ENCODE measurements at places on chromosomes 12 and 14. TPM values are rescaled to one million over a fixed set of nuclear protein-coding genes. Genes with fewer than 3 reads are reported as not detected.

TSHR gene
- total RNA-seq, result not detected

CISTR gene
- not detected for total RNA-seq

- DNase-seq, result no peak
These were observed 54.0 kb downstream of the BCAT1 start for GRCh38 chr12:24894879-24895278.

- no peak for DNase-seq
These were observed 305.5 kb upstream of the FKBP4 start for GRCh38 chr12:2489275-2489674.

GRCh38 chr12:123931686-123932321 lies 40.8 kb downstream of the CCDC92 start:
- no peak for DNase-seq

GRCh38 chr14:95267306-95267705 lies 52.4 kb downstream of the CLMN start:
- DNase-seq, result no peak

DNA sequence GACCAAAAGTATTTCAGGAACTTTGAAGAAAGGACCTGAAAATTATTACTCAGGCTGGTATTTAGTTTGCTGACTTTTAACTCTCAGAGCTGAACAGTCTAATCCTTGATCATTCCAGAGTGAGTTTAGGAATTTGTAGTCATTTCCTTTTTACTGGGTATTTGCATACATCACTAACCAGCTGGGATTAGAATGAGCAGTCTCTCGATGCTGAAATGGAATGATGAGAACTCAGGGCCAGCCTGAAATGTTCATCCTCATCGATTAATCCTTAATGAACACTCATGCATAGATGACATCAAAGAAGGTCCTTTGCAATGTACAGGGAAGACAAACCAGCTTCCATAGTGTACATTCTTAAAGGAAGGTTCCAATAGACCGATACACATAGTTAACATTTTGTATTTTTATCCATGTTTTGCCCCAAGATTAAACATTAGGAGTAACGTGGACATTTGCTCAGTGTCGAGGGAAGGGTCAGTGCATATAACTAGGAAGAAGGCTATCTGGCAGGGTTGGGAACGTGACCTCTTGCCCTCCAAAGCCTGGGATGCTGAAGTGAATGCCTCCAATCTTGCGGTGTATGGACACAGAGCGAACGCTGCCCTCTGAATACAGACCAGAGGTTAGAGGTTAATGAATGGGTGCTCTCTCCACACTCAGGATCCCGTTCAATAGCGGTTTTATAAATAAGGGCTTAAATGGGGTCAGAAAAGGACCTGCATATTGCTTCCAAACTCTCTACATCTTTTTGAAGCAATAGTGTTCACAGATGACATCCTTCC lies 14.5 kb downstream of the FBXL14 start:
- DNase-seq, result no peak

GRCh38 chr12:46786774-46787173 lies 39.0 kb downstream of the SLC38A4 start:
- DNase-seq, result no peak

ANO2 gene
- 3.3 TPM for total RNA-seq

CELA1 gene
- not detected for total RNA-seq

GRCh38 chr12:800401-800800 lies 48.0 kb downstream of the WNK1 start:
- DNase-seq, result no peak

DNA sequence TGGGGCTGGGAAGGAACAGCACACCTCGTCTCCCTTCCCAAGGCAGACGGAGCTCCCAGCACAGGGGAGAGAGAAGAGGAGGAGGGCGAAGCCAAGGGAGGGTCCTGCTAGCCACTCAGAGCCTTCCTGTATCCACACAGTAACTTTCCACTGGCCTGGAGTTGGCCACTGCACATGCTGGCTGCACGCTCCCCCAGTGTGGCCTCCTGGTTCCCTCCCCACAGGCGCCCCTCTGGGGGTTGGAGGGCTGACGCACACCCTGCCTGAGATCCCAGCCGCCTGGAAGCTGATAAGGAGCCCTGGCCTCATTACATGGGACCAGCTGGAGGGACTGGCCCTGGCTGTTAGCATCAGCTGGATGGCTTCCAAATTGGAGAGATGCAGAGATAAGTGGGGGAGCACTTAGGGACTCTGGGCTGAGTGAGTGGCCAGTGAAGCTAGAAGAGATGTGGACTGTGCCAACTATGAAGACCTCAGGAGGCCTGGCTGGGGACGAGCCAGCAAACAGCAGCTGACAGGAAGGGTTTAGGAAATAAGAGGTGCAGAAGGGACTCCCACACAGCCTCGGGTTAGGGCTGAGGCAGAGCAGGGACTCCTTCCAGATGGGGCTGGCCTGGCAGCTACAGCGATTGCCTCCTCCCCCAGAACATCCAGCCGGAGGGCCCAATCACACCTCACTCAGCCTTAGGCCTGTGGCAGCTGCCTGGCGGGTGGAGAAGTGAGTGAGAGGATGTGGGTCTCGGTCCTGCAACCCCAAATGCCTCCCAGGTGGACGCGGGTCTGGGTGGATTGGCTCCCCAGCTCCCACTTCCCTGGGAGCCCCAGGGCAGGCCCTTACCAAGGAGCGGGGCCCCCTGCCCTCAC lies 26.3 kb upstream of the BCDIN3D start:
- DNase-seq, result peak; percentile 96

GRCh38 chr12:116066381-116067230 lies 210.9 kb downstream of the MED13L start:
- no peak for DNase-seq

DNA sequence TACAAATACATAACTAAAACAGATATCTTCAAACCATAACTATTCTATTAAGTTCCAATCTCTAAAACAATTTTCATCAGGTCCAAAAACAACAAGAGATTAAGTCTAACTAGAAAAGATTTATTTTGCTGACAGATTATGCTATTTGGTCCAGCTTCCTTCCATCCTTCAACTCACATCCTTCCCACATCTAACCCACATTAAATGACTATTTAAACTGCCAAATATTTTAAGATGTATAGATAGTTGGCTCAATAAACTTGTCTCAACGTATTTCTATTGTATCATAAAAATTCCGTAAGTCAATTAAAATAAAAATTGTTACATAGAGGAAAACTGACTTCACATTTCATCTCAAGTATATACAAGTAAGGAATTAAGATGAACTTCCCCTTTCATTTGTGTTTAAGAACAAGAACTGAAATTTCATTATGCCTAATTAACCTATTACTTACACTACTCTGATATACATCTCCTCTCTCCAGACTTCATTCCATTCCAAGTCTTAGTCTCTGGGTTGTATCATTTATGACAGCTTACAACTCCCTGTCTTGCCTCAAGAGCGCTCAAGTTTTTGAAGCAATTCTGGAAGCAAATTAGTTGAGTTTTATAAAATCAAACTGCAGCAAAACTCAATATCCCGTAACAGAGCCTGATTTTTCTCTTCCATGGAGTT lies 25.4 kb downstream of the PAWR start:
- DNase-seq, result no peak

RPL6 gene
- total RNA-seq, result 1,742 TPM

NFATC4 gene
- 76.4 TPM for total RNA-seq

DNA sequence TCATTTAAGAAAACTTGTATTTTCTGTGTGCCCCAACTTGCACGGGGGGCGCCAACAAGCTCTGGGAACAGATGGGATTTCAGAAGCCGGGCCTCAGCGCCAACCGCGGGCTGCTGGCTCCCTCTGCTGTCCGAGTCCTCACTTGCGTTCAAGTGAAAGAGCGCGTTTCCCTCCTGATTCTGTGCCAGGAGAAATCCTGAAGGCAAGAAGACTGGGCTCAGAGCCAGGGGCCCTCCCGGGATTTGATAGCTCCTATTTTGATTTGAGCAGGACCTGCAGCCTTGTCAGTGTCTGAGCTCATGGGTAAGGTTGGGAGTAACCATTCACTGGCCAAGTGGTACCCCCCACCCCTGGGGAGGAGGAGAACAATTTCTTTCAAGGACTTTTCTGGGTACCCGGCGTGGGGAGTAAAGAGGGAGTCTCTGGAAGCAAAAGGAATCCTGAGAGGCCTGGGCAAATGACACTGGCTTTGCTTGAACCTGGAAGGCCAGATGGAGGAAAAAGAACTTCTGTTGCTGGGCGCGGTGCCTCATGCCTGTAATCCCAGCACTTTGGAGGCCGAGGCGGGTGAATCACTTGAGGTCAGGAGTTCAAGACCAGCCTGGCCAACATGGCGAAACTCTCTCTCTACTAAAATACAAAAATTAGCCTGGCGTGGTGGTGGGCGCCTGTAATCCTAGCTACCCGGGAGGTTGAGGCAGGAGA lies 179.0 kb upstream of the RGS6 start:
- DNase-seq, result peak; percentile 92

DNA sequence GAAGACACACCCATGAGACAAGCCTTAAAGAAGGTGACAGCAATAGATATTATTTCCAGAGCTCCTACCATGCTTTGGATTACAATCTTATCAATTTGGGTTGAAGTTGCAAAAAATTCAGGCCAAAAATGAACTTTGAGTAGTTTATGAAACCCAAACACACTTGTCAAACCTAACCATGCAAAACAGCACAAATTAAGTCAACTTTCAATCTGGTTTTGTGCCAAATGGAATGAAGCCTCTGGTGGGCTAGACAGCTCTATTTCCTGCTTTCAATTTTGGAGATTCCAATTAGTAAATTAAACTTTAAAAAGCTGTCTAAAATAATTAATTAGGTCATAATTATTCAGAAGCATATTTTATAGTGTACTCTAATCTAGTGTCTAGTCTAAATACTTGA lies 203.4 kb downstream of the SYT1 start:
- DNase-seq, result no peak

GZMH gene
- total RNA-seq, result not detected

SLC2A13 gene
- total RNA-seq, result 28.0 TPM
